ENCODE measurements at places on chromosomes 7 and 10.
A peak's percentile ranks its signal among the peaks of the same experiment; 100 is the strongest.

- no peak for DNase-seq
Measured at GRCh38 chr10:22954970-22955369, 27.1 kb downstream of the ARMC3 start.

DNA sequence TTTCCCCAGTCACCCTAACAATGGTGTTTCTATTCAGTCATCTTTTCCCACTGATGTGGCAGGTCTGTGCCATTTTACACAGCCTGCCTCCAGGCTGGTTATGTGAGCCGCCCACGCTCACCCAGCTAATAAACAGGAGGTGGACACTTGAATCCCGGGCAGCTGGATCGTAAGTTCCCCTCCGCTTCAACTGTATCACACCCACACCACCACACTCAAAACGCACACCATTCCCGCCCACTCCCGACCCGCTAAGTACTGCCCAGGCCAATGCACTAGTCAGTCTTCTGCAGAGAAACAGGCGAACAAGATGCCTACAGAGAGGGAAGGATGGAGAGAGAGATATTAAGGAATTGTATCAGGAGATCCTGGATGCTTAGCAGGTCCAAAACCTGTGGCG, 38.9 kb upstream of the PFKP start:
- no peak for DNase-seq

GRCh38 chr10:6504296-6504695, 75.8 kb downstream of the PRKCQ start:
- no peak for DNase-seq

DNA sequence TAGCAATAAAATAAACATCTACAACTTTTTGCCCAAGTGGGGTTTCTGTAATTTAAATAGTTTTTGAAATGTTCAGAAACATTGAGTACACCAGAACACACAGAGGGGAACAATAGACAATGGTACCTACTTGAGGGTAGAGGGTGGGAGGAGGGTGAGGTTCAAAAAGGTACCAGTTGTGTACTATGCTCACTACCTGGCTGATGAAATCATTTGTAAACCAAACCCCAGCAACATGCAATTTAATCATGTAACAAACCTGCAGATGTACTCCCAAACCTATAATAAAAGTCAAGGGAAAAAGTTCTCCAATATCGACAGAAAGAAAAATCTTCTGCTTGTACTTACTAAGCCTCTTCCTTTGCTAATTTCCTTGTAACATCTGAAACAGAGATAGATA, 4.2 kb upstream of the TES start:
- no peak for DNase-seq

DNA sequence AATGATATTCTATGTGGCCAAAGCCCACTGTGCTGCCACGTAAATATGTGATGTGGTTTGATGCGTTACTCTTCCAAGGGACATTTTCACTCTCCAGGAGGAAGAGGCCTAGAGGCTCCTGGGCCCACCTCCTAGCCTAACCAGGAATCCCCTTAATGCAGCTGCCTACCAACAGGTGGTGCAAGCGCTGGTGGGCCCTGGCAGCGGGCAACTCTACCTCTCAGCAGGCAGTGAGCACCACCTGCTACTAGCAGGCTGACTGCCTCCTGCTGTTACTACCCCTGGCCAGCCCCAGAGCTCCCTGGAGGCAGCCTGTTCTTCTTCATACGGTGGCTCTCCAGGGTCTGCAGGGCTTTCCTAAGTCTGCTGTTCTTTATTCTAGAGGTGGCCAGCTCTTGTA, 62.8 kb downstream of the CDH23 start:
- no peak for DNase-seq

GRCh38 chr10:130160775-130161174, 24.6 kb downstream of the GLRX3 start:
- DNase-seq = no peak

DNA sequence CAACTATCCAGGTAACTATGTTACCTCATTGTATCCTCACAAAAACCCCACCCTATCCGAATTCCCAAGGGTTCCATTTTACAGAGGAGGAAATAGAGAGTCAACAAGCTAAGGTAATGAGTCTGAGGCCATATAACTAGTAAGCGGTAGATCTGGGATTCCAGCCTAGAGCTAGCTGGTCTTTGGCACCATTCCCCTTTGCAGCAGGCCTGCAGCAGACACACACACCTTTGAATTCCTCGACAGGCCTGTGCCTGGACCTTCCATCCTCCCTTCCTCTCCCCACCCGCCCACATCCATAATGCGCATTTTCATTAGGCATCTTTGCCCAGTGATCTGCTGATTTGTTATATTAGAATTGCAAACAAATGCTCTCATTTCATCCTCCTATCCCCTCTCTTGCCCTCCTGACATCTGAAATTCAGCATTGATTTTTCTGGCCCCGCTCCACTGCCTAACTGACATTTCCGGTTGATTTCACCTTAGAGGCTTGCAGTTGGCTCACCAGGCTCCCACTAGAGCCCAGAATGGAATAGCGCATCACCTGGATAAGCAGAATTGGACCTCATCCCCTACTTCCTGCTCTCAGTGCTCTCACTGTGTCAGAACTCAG, 129.5 kb downstream of the PLXNA4 start:
- DNase-seq = no peak

DNA sequence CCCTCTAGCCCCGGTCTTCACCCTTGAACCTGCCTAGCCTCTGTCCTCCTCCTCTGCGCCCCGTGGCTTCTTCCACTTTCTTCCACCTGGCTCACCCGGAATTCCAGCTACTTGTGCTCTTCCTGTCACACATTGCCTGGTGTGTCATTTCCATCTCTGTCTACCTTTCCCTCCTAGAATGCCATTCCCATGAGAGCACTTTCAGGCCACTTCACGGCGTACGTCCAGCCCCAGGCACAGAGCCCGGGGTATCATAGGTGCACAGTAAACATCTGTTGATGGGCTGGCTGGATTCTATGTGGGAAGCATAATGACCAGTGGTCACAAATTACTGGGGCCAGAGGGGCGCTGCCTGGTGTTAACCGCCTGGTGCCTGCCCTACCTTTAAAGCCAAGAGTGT, 161.3 kb downstream of the CUX1 start:
- no peak for DNase-seq

GRCh38 chr7:138903186-138903820, 77.9 kb downstream of the KIAA1549 start:
- DNase-seq = peak; percentile 60

DNA sequence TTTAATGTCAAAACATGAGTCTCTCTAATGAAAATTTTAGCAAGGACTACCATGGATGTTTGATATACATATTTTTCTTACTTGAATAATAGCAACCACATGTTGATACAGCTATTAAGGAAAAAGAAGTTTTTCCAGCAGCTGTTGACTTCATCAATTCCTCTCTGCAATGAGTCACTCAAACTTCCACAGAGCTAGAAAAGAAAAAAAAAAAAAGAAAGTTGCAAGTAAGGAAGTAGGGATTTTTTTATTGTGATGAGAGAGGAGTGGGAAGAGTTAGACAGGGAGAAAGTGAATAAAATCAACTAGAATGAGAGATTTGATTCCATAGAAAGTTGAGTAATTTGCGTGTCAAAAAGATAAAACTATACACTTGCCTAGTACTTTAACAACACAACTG, 46.2 kb downstream of the CAV1 start:
- DNase-seq = no peak

- no peak for DNase-seq
Measured at GRCh38 chr7:40315277-40315676, 180.5 kb downstream of the SUGCT start.

- no peak for DNase-seq
Measured at GRCh38 chr10:80484676-80485075, 30.6 kb downstream of the TSPAN14 start.

GRCh38 chr10:106799776-106800175, 364.7 kb downstream of the SORCS1 start:
- DNase-seq = no peak

DNA sequence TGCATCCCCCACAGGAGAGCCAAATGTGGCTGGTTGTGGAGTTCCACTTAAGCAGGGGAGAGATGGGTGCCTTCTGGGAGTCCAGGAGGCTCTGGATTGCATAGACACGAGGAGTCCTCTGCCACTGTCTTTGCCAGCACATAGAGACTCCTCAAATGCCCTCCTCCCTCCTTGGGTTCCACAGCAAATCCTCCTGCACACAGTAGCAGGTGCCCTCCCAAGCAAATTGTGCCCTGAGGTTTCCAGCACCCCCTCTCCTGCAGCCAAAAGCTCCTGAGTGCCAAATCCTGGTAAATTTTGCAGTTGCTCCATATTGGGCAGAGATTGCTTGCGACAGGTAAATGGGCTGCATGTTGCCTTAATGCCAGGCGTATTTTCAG, 5.8 kb downstream of the EVX1 start:
- no peak for DNase-seq

DNA sequence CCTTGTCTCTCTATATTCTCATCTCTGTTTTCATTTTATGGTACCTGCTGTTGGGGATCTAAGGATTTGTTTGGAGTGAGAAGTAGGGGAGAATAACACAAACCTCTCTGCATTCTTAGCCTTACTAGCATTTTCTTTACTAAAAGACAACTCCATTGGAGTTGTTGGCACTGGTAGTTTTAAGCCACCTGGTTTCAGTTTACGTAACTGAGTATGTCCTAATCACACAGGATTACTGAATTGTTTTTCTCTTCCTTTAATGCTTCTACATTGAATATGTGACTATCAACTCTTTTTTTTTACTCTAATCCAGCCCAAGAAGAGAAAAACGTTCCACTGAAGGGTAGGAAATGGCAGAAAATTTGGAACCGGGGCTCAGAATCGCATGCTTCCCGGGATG, 30.0 kb upstream of the TRIL start:
- no peak for DNase-seq

GRCh38 chr10:84987039-84987438, 658.6 kb downstream of the CCSER2 start:
- no peak for DNase-seq

- no peak for DNase-seq
Measured at GRCh38 chr7:2612445-2613097, 19.2 kb upstream of the TTYH3 start.

DNA sequence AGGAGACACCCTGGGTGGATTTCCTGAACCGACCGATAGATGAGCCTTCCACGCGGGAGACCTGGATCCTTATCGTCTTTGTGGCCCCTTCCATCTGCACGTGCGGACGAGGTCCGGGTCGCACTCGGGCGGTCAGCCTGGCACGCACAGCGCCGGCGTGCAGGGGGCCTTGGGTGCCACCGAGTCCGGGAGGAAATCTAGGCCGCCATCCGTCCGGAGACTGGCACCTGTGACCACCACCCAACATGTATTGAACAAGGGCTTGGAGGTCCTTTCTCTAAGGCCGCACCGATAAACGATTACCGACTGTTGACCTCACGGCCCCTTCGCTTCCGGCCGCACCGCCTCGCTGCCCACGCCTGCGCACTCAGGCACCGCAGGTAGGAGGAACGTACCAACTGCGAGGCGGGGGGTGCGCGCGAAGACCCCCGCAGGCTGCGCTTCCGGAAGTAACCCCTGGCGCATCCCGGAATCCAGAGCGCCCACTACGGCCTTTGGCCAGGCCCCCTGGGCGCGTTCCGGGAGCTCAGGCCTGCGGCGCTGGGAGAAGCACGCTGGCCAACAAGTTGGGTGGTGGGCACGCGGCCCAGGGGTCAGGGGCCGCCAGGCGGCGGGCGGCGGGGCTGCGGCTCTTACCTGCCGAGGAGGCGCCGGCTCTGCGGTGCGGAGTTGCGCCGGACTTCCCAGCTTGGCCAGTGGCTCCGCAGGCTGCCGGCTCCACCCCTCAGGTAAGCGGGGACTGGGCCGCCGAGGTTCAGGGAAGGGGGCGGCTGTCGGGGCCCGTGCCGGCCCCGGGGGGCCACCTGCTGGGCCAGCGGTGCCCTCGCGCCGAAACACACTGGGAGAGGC, at the start of the genes ACTR3C and LRRC61:
ACTR3C (minus strand) TSS at position 713 of the 849 bp plus-strand sequence. CDS start 28,249 bp downstream, outside the sequence.
LRRC61 (plus strand) TSS at position 523 of the 849 bp plus-strand sequence. CDS start 13,507 bp downstream, outside the sequence.
- peak; percentile 45 for DNase-seq

GRCh38 chr10:116836083-116836482, 13.2 kb upstream of the ENO4 start:
- DNase-seq = no peak

All from effector CD8-positive, alpha-beta T cell (primary cell).